Heart right ventricle (tissue), 16 donors: ENCODE measurements at places on chromosomes 2 and 18.

DNA sequence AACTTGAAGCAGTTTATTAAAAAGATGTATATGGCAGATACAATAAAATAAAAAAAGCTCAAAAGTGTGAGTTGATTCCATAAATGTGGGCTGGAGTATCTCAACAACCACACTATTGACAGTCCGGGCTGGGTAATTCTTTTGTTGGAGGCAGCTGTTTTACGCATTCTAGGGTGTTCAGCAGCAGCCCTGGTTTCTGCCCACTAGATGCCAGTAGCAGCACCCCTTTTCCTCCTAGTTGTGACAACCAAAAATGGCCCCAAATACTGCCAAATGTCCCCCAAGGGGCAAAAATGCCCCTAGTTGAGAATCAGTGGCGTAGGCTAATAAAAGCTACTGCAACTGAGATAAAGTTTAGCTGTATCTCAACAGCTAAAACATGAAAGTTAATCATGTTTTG is 44.8 kb downstream of the CHMP3 start:
- peak; percentile 36 for DNase-seq

- no peak for DNase-seq
These were observed 66.1 kb downstream of the PTPRM start for GRCh38 chr18:7633171-7633570.

DNA sequence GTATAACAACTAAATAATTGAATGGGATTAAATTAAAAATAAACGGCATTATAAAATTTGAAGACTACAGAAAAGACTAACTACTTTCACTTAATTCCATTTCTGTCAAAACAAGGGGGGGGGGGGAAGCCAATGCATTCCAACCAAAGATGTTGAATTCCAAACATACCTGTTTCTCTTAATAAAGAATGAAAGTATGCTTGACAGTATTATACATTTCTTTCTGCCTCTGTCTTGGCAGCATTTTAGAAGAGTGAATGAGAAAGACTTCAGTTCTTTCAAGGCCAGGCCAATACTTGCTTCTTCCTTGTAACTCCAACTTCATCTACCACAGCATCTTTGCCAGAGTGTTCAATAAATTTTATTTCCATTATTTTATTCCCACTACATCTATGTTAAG is 65.9 kb downstream of the PDE11A start:
- no peak for DNase-seq

GRCh38 chr2:100008956-100009355 is 133.4 kb downstream of the AFF3 start:
- no peak for DNase-seq

GRCh38 chr2:6866275-6866671 is 566 bp upstream of the CMPK2 start:
- no peak for DNase-seq

GRCh38 chr2:206708286-206708685 is 9.9 kb downstream of the DYTN start:
- no peak for DNase-seq

GRCh38 chr2:85566265-85566664 is 5.0 kb upstream of the GGCX start:
- no peak for DNase-seq

GRCh38 chr18:5543036-5543680 is 639 bp downstream of the EPB41L3 start:
- peak; percentile 16 for DNase-seq

GRCh38 chr2:127862228-127862627 is 4.3 kb upstream of the POLR2D start:
- DNase-seq: no peak

- DNase-seq: no peak
These were observed 16.5 kb downstream of the FIGN start for GRCh38 chr2:163719331-163719730.

DNA sequence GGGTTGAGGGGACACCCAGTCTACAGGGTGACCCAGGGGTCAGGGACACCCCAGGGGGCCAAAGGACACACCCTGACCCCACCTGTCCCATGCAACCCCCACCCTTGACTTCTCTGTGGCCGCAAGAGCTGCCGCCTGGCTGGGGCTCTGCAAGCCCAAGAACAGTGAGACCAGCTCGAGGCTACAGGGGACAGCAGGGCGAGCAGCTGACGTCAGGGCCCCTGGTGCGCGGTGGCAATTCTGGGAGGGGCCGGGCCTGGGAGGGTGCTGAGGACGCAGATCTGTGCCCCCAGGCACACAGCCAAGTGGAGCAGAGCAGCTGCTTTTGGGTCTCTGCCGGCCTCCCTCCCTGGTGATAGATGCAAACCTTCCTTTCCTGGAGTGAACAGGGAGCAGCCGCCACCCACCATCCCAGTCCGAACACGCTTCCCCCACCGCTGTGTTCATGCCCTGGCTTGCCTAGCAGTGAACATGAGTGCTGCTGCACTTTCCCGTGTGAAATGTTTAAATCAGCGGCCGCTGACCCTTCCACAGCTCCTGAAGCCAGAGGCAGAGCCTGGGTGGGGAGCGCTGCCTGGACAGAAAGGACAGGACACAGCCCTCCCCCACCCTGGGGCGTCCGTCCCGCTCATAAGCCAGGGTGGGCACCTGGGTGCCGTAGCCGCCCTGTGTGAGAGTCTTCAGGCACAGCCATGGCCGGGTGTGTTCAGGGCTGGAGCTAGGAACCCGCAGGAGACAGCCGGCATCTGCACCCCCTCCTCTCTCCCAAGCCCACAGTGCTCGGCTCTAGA is 46.9 kb downstream of the SLC66A2 start:
- no peak for DNase-seq

GRCh38 chr2:182506606-182507005 is 79.8 kb upstream of the PDE1A start:
- peak; percentile 13 for DNase-seq

- DNase-seq: peak; percentile 34
These were observed 70.8 kb upstream of the SMAD7 start for GRCh38 chr18:49021433-49022129.

- no peak for DNase-seq
These were observed 858.1 kb downstream of the TRIB2 start for GRCh38 chr2:13574831-13575230.

DNA sequence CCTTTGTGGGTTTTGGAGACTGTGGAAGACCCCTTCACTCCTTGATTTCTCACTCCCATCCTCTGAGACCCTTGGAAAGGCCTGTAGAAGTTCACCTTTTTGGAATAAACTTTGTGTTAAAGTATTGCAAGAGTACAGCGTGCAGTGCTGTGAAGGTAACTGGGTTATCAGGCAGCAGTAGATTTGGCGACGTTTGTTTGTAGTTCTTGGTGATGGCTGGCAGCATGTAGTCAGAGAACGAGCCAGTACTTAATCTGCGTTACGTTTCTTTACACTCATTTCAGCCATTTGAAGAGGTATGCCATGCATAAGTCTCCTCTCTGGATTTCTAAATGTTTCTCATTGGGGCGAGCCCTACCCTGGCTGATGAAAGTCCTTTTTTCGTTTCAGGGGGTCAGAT is 64.6 kb downstream of the TSHZ1 start:
- DNase-seq: no peak

GRCh38 chr2:178819992-178820391 is 12.8 kb upstream of the TTN start:
- no peak for DNase-seq

GRCh38 chr2:23554054-23554697 is 169.2 kb downstream of the KLHL29 start:
- no peak for DNase-seq
